ENCODE measurements at places on chromosomes 4 and X.

- H3K4me1 ChIP-seq, result no peaks in the 10 kb centered on the region
- H3K27ac ChIP-seq, result no peak overlapping the region
- DNase-seq, result no peak
- H3K36me3 ChIP-seq, result no peaks in the 10 kb centered on the region
Observed at GRCh38 chr4:98602270-98602669, 56.1 kb downstream of the TSPAN5 start.

DNA sequence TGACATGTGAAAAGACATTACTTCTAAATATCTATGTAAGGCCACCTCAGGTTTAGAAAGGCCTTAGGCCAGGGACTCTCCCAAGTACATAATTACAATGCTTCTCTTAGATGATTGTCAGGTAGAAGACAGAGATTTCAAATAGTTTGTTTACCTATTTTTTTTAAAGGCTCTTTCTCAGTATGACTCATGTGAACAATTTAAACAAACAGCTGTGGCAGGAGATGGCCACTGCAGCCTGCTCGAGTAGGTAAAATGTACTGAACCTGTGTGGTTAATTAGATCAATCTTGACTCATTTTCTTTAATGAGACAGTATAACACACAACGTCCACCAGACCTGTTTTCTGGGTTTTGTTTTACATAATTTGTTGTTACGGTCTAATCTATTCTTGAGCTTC, 50.2 kb downstream of the LEF1 start:
- no peak overlapping the region for H3K27ac ChIP-seq
- H3K4me3 ChIP-seq, result no peak overlapping the region
- H3K4me1 ChIP-seq, result no peaks in the 10 kb centered on the region
- no peak for DNase-seq
- no peaks in the 10 kb centered on the region for H3K36me3 ChIP-seq
- no peaks in the 10 kb centered on the region for H3K27me3 ChIP-seq

DNA sequence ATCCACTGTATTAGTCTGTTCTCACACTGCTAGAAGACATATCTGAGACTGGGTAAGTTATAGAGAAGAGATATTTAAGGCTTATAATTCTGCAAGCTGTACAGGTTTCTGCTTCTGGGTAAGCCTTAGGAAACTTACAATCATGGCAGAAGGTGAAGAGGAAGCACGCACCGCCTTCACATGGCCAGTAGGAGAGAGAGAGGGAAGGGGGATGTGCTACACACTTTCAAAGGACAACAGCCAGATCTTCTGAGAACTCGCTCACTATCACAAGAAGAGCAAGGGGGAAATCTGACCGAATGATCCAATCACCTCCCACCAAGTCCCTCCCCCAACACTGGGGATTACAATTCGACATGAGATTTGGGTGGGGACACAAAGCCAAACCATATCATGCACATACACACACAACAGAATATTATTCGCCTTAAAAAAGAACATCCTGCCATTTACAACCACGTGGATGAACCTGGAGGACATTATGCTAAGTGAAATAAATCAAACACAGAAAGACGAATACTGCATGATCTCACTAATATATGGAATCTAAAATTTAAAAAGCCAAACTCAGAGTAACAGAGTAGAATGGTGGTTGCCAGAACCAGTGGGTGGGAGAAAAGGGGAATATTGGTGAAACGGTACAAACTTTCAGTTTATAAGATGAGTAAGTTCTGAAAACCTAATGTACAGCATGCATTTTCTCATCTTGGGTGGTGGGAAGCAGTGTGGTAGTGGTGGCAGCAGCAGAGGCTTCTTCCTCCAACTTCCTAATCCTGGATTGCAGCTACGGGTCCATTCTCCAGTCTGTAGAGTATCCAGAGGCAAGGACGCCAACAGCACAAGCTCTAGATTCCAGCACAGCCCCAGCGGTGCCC, 12.8 kb downstream of the FRYL start:
- H3K27ac ChIP-seq, result no peak overlapping the region
- no peak for DNase-seq
- H3K27me3 ChIP-seq, result no peaks in the 10 kb centered on the region
- no peak overlapping the region for H3K4me3 ChIP-seq
- H3K36me3 ChIP-seq, result no peaks in the 10 kb centered on the region

GRCh38 chrX:30822068-30822681, 66.9 kb downstream of the TAB3 start:
- no peaks in the 10 kb centered on the region for H3K4me1 ChIP-seq
- H3K36me3 ChIP-seq, result no peaks in the 10 kb centered on the region
- no peak overlapping the region for H3K27ac ChIP-seq
- no peak overlapping the region for H3K4me3 ChIP-seq

- H3K27me3 ChIP-seq, result no peaks in the 10 kb centered on the region
- DNase-seq, result no peak
- H3K4me1 ChIP-seq, result no peaks in the 10 kb centered on the region
- H3K4me3 ChIP-seq, result no peak overlapping the region
Observed at GRCh38 chrX:55839485-55839884, 121.9 kb downstream of the RRAGB start.
